ENCODE measurements at places on chromosomes 3 and 15. TPM values are rescaled to one million over a fixed set of nuclear protein-coding genes. Genes with fewer than 3 reads are reported as not detected.

DNA sequence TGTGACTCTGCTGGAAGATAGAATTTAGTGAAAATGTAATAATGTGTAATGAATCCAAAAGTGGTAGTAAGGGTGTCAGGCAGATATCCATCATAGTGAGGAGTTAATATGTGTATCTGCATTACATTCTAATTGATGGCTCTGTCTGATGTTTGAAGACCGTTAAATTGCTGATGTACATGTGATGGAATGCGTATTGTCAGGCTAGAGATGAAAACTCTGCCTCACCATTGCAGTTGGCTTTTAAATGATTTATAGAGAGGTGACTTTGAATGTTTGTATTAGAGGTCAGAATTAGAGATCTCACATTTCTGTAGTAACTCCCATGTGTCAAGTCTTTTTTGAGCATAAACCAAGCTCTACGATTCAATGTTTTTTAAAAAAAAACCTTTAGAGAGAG lies 234.6 kb downstream of the NAALADL2 start:
- DNase-seq = no peak

DNA sequence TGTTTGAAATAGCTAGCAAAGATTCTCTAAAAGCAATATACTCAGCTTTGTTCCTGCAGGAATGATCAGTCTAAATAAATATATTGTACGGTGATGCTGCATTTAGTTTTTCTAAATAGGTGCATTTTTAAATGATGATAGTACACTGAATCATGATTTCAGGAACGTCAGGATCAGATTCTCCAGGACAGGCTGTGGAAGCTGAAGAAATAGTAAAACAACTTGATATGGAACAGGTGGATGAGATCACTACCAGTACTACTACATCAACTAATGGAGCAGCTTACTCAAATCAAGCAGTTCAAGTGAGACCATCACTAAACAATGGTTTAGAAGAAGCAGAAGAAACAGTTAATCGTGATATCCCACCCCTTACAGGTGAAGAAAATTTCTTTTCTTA lies 46.3 kb upstream of the EIF3J start:
- DNase-seq = no peak

DNA sequence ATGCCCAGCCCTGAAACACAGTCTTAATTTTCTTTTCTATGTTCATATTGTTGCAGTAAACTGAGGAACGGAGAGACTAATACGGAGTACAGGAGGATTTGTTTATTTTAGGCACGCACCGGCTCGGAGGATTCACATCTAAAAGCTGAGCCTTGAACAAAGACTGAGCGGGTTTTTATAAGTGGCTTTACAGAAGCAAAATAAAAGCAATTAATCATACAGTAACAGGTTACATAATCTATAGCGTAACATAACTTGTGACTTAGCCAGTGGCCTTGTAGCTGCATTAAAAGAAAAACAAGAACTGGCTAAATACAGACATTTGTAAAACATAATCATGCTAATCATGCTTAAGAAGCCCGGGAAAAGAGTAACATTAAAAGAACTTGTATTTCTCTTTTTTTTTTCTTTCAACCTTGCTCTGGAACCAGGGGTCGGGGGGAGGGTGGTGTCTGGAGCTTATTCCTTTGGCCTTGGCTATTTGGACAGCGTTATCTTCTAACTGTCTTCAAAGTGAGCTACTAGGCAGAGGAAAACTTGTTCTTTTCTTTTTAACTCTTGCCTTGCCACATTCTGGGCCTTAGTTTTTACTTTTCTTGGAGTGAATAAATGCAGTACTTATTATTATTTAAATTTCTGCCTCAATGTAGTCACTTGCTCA lies 17.5 kb downstream of the NUSAP1 start:
- no peak for DNase-seq

- DNase-seq = no peak
Measured at GRCh38 chr3:13939206-13939605, 59.3 kb upstream of the WNT7A start.

- no peak for DNase-seq
Measured at GRCh38 chr3:188270423-188270972, 116.5 kb downstream of the LPP start.

DNA sequence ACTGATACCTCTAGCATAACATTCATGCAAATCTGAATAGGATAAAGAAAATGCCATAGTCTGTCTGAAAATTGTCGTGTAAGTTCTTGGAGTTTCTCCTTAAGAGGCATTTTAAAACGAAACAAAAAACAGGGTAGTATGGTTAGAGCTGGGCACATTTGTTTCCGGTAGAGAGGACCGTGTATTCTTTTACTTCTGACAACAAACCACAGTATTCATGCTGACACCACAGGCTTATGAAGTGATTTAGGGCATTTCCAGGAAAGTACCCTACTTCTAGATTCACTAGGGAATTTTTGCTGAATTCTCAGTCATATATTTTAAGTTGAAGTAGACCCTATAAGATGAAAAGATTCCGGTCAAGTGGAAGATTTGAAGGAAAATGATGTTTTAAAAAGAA lies 541.3 kb downstream of the UNC13C start:
- no peak for DNase-seq

- DNase-seq = no peak
Measured at GRCh38 chr15:63405683-63406390, 24.2 kb upstream of the CA12 start.

- no peak for DNase-seq
Measured at GRCh38 chr3:189288348-189289235, 116.8 kb downstream of the TPRG1 start.

DNA sequence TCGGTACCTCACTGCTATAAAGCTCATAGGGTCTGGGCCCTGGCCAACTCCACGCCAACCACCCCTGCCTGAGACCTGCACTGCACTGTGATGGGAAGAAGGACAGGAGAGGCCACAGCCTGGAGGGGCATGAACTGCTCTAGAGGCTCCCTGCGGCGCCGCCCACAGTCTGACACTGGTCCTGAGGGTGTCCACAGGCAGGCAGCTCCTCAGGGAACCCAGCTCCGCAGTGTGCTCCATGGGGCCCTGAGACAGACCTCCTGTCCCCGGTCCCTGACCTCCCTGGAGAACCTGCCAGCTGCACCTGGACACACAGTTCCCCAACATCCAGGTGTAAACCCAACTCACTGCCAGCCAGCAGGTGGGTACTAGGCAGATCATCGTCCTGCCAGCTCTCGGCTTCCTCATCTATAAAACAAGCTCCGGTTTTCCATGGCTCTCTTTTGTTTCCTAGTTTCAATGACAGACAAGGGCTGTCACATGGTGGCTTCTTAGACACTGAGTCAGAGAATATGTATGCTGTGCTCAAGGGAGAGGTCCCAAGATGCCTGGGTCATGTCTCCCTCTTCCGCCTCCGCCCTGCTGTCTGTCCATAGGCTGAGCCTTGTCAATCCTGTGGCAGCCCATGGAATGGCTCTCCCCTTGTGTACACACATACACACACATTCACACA lies 5.1 kb upstream of the HAPLN3 start:
- no peak for DNase-seq

DNA sequence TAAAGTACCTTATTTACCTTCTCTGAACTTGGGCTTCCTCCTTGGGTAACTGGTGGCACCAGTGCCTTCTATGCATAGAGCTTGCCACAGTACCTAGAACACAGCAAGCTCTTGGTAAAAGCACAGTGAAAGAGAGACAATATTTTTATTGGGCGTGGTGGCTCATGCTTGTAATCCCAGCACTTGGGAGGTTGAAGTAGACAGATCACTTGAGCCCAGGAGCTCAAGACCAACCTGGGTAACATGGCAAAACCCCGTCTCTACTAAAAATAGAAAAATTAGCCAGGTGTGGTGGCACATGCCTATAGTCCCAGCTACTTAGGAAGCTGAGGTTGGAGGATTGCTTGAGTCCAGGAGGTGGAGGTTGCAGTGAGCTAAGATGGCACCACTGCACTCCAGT lies 285.1 kb downstream of the PTPRG start:
- DNase-seq = no peak

DNA sequence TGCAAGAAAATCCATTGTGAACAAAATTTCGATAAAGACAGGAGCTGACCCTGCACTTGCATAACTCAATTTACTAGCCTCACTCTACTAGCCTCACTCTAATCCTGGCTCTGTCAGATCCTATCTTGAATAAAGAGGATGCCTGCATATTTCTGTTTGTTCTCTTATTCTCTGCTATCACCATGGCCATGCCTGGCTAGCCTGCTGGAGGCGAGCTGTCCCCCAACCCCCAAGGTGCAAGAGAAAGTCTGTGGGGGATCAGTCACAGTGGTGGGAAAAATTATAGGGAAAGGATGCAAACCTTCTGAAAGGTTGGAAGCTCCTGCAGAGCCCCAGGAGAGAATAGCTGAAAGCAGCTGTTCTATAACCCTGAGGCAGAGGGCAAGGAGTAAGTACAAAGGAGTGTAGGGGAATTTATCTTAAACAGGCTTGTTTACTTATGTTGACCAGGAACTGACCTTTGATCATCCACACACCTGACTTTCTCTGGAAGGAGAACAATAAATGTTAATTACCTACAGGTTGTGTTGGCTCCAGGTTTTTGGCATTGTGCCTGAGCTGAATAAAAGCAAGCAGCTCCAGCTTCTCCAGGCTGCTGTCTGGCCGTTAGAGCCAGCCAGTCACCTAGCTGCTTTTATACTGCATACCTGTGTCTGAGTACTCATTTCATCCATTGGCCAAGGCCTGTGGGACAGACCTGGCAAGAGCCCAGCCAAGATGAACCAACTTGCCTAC lies 137.7 kb upstream of the RASGRP1 start:
- DNase-seq = no peak

- no peak for DNase-seq
Measured at GRCh38 chr15:94353488-94353820, 122.1 kb downstream of the MCTP2 start.

DNA sequence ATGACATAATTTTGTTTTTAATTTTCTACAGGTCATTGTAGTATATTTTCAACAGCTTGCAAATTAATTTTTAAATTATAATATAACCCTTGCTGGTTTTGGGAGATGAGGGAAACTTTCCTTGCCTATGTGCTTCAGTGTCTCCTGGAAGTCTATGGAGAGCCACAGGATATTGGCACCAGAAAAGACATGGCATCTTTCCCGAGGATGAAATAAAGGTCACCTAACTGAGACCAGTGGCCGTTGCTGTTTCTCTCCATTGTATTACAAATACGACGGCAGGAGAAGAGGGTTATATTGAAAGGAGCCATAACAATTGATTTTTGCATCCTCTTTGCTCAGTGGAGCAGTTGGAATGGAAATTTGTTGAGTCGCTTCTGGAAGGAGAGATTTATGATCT lies 19.9 kb upstream of the AQP9 start:
- DNase-seq = no peak

- DNase-seq = no peak
Measured at GRCh38 chr3:114207768-114208167, 28.9 kb upstream of the DRD3 start.

GRCh38 chr3:59440285-59441028 lies 390.6 kb upstream of the CFAP20DC start:
- DNase-seq = no peak

DNA sequence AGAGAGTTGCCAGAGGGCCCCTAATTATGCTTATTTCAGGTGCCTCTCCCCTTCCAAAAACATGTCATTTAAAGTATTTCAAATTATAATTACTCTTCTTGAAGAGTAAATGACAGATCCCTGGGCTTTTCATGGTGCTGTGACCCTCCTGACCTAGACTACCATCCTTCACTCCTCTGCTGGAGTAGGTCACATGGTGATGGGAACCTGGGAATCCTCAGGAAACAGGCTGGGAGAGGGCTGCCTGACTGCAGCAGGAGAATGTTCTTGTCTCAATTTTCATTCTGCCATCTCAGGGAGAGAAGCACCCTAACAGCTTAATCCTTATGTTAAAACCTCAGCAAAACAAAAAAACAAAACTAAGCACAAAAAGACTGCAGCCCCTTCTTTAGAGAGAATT lies 24.6 kb downstream of the PGBD4 start:
- no peak for DNase-seq

DNA sequence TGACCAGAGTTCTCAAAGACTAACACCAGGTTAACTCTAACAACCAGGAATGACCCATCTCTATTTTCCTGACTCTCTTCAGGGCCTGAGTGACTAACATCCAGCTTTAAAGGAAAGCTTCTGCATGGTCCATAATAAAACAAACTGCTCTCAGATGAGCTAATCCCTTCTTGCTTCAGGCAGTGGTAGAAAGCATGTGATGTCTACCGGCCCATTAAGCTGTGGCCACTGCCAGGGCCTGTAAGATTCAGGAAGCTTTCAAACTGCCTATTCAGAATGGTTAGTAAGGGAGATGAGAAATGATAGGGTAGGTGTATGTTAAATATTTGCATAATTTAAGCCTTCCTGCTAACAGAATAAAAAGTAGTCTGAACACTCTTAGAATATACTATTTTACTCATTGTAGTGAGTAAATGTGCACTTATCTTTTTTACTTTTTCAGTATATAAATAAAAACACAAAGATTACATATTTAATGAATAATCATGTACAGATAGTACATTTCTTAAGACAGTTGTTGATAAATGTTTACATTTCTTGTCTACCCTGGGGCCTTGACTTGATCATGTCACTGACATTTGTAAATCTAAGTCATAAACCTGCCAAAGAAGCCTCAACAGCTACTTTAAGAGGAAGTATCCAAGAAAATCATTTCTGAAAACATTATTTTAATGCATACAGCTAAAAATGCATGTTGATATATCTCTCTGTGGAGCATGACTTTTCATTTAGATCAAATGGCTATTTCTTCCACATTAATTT lies 222.0 kb downstream of the MCTP2 start:
- no peak for DNase-seq

DNA sequence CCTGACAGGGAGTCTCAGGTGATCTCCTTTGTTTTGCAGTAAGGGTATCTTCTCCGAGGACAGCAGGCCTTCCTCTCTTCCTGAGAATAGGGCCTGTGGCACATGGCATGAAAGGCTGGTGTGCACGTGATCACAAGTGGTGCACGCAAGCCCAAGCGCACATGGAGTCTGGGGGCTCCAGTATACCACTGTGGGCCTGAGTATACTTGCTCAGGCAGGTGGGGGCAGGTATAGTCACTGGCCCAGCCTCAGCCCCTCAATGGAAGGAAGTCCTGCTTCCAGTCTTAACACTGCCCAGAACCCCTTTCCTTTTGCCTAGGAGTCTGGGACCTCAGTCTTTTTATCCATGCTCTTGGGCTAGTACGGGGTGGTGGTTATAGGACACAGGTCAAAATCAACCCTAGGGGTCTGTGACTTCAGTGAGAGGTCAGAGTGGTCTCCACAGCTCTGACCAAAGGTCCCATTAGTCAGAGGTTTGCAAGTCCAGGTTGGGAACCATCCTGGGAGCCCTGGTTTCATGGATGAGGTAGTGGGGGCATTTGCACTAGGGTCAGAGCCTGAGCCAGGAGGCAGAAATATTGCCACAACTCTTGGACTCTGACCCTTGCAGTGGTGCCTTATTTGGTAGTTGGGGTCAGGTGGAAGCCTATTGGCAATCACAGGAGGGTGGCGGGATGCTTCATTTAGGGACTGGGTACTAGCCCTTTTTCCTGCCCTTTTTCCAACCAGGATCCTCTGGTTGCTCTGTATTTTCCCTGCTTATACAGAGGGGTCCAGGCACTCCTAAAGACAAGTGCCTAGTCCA lies 823 bp upstream of the CCDC71 start:
- peak; percentile 38 for DNase-seq

KCNMB2 gene
- 6.7 TPM for total RNA-seq

PLS1 gene
- total RNA-seq = 1.3 TPM

LRRC31 gene
- not detected for total RNA-seq

MOBP gene
- total RNA-seq = 0.32 TPM

SAMD7 gene
- total RNA-seq = not detected

DCLK3 gene
- 0.09 TPM for total RNA-seq
